Activated T-helper 1 cell treated with anti-CD3 and anti-CD28 coated beads, Interleukin-2, amount 50 U/mL, for 16 hours (primary cell): ENCODE measurements at places on chromosomes 4 and X.

- DNase-seq = no peak
These were observed 511.5 kb downstream of the SPIN4 start for GRCh38 chrX:62839596-62839995.

GRCh38 chrX:22366166-22366702 lies 93.5 kb downstream of the CBLL2 start:
- no peak for DNase-seq

DNA sequence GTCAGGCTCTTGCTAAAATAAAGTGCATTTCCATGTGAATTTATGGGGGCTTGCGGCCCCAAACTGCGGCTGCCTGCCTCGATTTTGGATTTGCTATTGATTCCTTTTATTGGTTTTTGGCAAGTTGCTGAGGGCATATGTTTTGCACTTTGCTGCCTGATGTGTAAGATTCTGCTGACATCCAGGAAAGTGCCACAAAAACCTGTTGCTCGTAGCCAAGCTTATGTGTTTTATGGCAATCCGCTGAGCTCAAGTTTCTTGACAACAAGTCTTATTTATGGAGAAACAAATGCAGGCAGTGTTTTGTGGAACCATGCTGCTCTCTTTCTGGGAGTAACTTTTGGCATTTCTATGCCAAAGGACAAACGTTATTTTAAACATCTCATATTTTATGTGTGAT lies 97.3 kb upstream of the DDIT4L start:
- DNase-seq = no peak

DNA sequence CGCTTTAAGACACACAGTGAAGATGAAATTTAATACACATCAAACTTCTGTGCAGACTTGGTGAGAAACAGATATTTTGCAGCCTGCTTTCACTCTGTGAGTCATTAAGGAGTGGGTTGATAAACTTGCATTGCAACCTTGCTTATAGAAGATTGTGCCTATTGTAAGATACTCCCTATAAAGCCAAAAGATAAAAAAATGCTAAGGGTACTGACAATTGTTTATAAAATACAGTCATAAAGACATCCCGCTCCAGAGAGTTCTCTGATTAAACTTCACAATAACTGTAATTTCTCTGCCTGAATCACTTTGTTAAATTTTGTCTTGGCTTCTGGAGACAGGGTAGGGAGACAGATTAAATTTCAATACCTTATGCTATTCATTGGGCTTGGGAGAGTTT lies 49.1 kb downstream of the GALNT7 start:
- no peak for DNase-seq

- no peak for DNase-seq
These were observed 98.7 kb upstream of the TLL1 start for GRCh38 chr4:165774326-165774725.

DNA sequence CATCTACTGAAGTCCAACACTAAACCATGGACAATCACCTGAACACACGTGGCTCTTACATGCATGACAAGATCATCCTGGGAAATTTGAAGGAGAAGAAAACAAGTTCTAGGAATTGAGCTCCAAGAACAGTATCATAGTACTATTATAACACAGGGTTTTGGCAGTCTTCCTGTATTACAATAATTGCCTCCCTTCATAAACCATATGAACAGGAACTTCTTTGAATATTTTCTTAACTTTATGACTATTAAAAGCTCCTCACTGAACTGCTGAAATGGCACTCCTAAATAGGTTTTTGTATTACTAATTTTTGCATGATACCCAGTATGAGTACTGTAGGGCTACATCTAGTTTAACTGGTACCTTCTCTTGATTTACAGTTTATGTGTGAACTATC lies 130.0 kb downstream of the ZAR1 start:
- no peak for DNase-seq

- no peak for DNase-seq
These were observed 100.2 kb upstream of the CXCL13 start for GRCh38 chr4:77505275-77505957.

- no peak for DNase-seq
These were observed 62.2 kb upstream of the IL13RA1 start for GRCh38 chrX:118665204-118665603.

DNA sequence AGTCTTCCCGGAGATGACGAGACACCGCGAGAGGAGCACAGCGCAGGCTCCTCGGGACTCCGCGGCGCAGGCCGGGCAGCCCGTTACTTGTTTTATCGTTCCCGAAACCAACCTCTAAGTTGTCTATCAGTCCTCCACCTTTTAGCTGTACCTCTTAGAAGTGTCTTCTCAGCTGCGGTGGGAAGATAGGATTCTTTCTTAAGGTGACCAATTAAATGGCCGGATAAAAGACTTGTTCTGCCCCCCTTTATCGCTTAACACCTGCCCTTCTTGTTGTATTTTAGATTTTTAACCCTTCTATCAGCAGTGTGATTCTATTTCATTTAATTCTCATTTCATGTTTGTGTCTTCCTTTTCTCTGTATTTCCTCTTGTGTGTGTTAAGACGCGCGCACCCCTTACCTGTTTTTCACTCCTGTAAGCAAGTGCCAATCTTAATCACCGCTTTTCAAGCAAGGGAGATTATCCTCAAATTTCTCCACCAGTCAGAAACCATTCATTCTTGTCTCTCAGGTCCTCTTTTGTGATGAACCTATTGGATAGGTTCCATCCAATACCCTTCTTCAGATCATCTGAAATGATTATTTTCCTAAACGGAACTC lies at the start of gene SLC9B2:
Gene SLC9B2, minus strand, starts transcription at position 15 of the 601 bp plus-strand sequence. CDS start 9,211 bp downstream, outside the sequence.
- no peak for DNase-seq

DNA sequence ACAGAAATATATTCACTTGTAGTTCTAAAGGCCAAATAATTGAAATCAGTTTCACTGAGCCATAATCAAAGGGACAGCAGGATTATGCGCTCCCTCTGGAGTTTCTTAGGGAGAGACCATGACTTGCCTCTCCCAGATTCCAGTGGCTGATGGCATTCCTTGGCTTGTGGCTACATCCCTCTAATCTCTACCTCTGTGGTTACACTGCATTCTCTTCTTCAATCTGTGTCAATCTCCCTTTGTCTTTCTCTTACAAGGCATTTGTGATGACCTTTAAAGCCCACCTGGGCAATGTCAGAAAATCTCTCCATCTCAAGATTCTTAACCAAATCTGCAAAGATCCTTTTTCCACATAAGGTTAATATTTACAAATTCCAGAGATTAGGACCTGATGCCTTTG lies 260.2 kb downstream of the UNC5C start:
- no peak for DNase-seq

DNA sequence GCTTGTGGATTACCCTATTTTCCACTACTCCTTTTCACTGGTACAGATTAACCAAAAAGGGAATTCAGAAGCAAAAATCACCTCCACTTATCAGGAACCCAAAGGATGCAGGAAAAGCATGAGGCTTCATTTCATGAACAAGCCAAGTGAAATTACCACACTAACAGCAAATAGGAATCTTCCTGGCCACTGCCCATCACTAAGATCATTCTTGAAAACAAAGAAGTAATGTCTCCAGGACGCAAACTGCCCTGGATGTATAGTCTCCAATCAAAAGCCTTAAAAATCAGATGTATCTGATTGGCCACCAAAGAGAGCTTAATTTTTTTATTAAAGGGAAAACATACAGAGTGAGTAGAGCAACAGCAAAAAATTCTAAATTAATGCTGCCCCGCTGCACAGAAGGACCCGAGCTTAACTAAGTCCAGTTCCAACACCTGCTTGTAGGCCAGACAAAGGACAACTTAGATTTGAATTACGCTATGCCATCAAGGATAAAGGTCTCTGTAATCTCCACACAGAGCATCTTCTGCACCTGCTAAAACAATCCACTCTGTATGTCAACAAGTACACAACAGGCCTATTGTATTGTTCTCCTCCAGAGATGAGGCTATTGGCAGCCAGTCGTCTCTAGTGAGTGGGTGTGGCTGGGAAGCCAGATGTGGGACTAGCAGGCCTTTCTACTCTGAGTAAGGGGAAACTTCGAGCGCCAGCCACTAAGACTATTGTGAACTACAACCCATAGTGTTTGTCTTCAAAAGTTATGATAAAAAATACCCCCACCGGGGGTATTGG lies 12.4 kb downstream of the ZDHHC9 start:
- no peak for DNase-seq

GRCh38 chrX:50180073-50180940 lies 20.5 kb downstream of the AKAP4 start:
- DNase-seq = no peak

DNA sequence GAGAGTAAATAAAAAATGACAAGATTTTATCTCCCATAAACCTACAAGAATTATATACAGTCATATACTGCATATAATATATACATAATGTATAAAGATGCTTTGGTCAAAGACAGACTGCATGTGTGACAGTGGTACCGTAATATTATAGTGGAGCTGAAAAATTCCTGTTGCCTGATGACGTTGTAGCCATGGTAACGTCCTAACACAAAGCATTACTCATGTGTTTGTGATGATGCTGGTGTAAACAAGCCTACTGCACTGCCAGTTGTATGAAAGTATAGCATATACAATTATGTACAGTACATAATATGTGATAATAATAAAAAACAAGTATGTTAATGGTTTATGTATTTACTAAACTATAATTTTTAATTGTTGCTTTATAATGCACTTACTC lies 245.2 kb upstream of the CENPE start:
- no peak for DNase-seq

- no peak for DNase-seq
These were observed 58.9 kb downstream of the DOCK11 start for GRCh38 chrX:118554511-118554910.
